ENCODE measurements at places on chromosomes 12 and 14. TPM values are rescaled to one million over a fixed set of nuclear protein-coding genes. Genes with fewer than 3 reads are reported as not detected.

- no peak overlapping the region for H3K27ac ChIP-seq
- H3K27me3 ChIP-seq = no peaks in the 10 kb centered on the region
- peaks cover 15% of the 10 kb centered on the region for H3K4me1 ChIP-seq
- DNase-seq = no peak
- no peak overlapping the region for H3K4me3 ChIP-seq
Observed at GRCh38 chr12:45966486-45966885, 23.9 kb downstream of the SCAF11 start.

AICDA gene
- not detected for total RNA-seq

SLC4A8 gene
- total RNA-seq = 1.1 TPM

KLRD1 gene
- total RNA-seq = not detected

LMNTD1 gene
- total RNA-seq = not detected

GRCh38 chr12:131202592-131203378, 249.1 kb downstream of the ADGRD1 start:
- no peak for DNase-seq
- H3K27ac ChIP-seq = no peak overlapping the region
- H3K4me1 ChIP-seq = no peaks in the 10 kb centered on the region

- H3K36me3 ChIP-seq = peaks cover 5% of the 10 kb centered on the region
- peak overlapping the region; percentile 57 for H3K27ac ChIP-seq
- H3K4me1 ChIP-seq = peaks cover 25% of the 10 kb centered on the region
- H3K27me3 ChIP-seq = no peaks in the 10 kb centered on the region
- no peak overlapping the region for H3K4me3 ChIP-seq
- no peak for DNase-seq
Observed at GRCh38 chr12:50642035-50642451, 121.9 kb upstream of the ATF1 start.

SLC2A13 gene
- 8.4 TPM for total RNA-seq

PZP gene
- total RNA-seq = not detected

GRCh38 chr12:44972746-44973421, 78.0 kb downstream of the DBX2 start:
- H3K4me3 ChIP-seq = no peak overlapping the region
- H3K27ac ChIP-seq = no peak overlapping the region
- no peaks in the 10 kb centered on the region for H3K27me3 ChIP-seq
- no peaks in the 10 kb centered on the region for H3K4me1 ChIP-seq
- DNase-seq = peak; percentile 6
- no peaks in the 10 kb centered on the region for H3K36me3 ChIP-seq

LPAR5 gene
- total RNA-seq = 3.2 TPM

- H3K27me3 ChIP-seq = no peaks in the 10 kb centered on the region
- no peak overlapping the region for H3K4me3 ChIP-seq
- no peaks in the 10 kb centered on the region for H3K4me1 ChIP-seq
- DNase-seq = no peak
- no peaks in the 10 kb centered on the region for H3K36me3 ChIP-seq
- no peak overlapping the region for H3K27ac ChIP-seq
Observed at GRCh38 chr14:31405106-31405505, 15.2 kb downstream of the HEATR5A start.

GRCh38 chr12:31315044-31315715, 10.8 kb downstream of the SINHCAF start:
- H3K27ac ChIP-seq = no peak overlapping the region
- H3K27me3 ChIP-seq = no peaks in the 10 kb centered on the region
- H3K4me3 ChIP-seq = no peak overlapping the region
- no peak for DNase-seq
- peaks cover 44% of the 10 kb centered on the region for H3K4me1 ChIP-seq

- H3K27ac ChIP-seq = no peak overlapping the region
- peaks cover 16% of the 10 kb centered on the region for H3K4me1 ChIP-seq
- no peak overlapping the region for H3K4me3 ChIP-seq
Observed at GRCh38 chr14:93150227-93151208, 34.2 kb downstream of the MOAP1 start.

DNA sequence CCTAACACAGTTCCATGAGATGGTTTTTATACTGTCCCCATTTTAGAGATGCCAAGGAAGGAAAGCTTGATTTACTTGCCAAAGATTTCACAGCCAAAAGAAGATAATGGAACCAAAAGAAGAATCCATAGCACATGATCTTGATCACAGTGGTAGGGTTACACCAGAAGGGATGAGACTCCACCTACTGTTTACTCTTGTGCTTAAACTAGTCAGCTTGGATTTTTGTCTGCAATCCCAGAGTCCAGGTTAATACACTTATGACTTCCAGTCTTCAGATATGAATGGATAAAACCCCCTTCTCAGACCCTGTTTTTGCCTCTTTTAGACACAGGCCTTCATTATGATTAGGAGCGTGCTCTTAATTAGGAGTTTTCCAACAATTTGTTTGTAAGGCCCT, 454.2 kb downstream of the AEBP2 start:
- no peak overlapping the region for H3K27ac ChIP-seq
- no peak overlapping the region for H3K4me3 ChIP-seq
- peaks cover 16% of the 10 kb centered on the region for H3K4me1 ChIP-seq
- H3K27me3 ChIP-seq = no peaks in the 10 kb centered on the region

LRRC10 gene
- total RNA-seq = not detected

- no peak overlapping the region for H3K27ac ChIP-seq
- no peak overlapping the region for H3K4me3 ChIP-seq
- no peaks in the 10 kb centered on the region for H3K27me3 ChIP-seq
- no peak for DNase-seq
- H3K4me1 ChIP-seq = no peaks in the 10 kb centered on the region
- H3K36me3 ChIP-seq = no peaks in the 10 kb centered on the region
Observed at GRCh38 chr14:59427653-59428580, 37.3 kb downstream of the GPR135 start.

SERPINA4 gene
- total RNA-seq = 17.3 TPM

GRCh38 chr12:95694136-95694535, 96.4 kb downstream of the NTN4 start:
- peak overlapping the region; percentile 39 for H3K27ac ChIP-seq
- H3K4me3 ChIP-seq = no peak overlapping the region
- peaks cover 11% of the 10 kb centered on the region for H3K4me1 ChIP-seq
- no peaks in the 10 kb centered on the region for H3K27me3 ChIP-seq
- H3K36me3 ChIP-seq = peaks cover 7% of the 10 kb centered on the region
- no peak for DNase-seq

OR4E2 gene
- not detected for total RNA-seq

GRCh38 chr12:52249511-52250047, 16.5 kb downstream of the KRT7 start:
- peak; percentile 32 for DNase-seq
- H3K4me3 ChIP-seq = peak overlapping the region; percentile 29
- H3K27ac ChIP-seq = peak overlapping the region; percentile 96
- peaks cover 50% of the 10 kb centered on the region for H3K4me1 ChIP-seq
- H3K36me3 ChIP-seq = peaks cover 100% of the 10 kb centered on the region

KLRC4 gene
- not detected for total RNA-seq

CLEC2A gene
- total RNA-seq = not detected
